ENCODE measurements at places on chromosomes 4 and X.

DNA sequence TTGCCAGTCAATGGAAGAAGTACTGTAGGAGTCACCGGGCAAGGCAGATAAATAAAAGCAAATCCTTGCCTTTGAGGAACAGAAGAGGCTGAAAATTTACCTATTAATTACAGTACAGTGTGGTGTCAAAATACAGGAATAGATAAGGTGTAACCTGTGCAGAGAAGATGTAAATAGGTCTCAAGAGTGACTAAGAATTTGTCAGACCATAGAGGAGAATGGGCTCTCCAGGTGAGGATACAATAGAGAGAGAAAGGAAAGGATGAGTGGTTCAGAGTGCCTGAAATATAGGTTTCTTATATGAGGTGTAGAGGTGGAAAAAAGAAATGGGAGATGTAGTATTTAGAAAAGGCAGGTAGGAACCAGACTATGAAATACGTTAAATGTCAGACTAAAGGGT lies 801 bp upstream of the ZC4H2 start:
- DNase-seq, result no peak

GRCh38 chr4:87041141-87041540 lies 106.3 kb downstream of the AFF1 start:
- DNase-seq, result no peak

- DNase-seq, result no peak
These were observed 25.6 kb upstream of the MSMO1 start for GRCh38 chr4:165301833-165302232.

DNA sequence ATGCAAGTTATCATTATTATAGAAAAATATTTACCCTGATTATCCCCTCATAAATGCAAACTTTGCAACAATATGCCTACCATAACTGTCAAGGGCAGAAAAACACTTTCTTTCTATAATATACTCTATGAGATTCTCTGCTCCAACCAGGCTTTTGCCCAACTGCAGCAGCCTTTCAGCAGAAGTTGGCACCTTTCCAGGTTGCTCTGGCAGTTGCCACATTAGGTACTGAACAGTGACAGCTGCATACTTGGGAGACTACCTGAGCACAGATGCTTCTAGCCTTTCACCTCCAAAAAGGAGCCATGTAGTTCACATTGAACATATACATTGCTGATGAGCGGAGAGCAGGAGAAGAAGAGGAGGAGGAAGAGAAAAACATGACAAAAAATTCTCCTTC lies 69.5 kb upstream of the BRWD3 start:
- DNase-seq, result no peak

- no peak for DNase-seq
These were observed 140.8 kb downstream of the CPE start for GRCh38 chr4:165519591-165519990.

DNA sequence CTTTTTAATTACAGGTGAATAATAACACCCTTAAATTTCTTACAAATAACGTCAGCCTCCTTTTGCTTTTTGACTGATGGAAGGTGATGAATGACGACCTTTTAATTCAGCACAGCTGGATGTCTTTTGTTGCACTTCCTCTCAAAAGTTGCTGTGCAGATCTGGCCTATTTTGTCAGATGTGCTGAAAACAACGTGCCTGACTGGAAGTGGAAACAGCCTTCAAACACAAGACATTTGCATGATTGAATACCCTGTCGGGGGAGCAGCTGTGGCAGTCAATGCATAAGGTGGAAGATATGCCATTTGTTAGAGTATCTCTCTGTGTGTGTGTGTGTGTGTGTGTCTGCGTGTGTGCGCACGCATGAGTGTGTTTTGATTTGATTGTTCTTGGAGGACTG lies 579.7 kb downstream of the SPRY1 start:
- DNase-seq, result no peak

DNA sequence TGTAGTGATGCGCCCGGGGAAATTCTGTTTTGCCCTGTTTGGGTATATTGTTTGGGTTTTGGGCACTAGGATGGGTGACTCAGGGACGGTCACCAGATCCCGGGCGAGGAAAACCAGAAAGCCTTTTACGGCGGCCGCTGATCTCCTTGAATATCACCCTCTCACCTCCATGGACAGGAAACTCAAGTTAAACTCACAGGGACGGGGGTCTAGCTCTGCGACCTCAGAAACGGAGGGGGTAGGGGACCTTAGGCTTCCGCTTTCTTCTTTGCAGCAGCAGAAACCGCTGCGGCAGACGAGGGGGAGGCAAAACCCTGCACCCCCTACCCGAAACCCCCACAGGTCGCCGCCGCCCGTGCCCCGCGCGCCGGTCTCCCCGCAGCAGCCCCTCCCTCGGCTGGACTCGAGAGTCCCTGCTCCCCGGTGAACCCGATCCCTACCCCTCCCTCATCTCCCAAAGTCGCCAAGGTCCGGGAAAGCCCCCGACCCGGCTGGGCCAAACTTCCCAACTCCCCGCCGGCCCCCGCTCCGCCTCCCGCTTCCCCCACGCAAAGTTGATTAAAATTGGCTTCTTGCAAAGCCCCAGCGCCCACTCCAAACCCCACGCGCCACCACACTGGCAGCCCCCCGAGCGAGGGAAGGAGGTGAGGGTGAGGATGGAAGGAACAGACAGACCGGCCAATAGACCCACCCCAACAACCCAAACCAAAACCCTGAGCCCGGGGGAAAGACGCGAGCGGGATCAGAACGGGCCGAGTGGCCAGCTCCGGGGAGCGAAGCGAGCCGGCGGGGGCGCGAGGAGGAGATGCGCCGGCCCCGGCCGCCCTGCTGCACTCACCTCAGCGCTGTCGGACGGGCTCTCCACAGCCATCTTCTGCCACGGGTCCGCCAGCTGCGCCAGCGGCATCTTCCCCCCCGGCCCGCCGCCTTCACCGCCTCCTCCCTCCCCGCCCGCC lies 705 bp downstream of the RPS6KA3 start:
- DNase-seq, result peak; percentile 14

GRCh38 chr4:70703619-70704214 lies 15.4 kb downstream of the UTP3 start:
- no peak for DNase-seq

- no peak for DNase-seq
These were observed 1038.3 kb upstream of the SLIT2 start for GRCh38 chr4:19213388-19213787.

- no peak for DNase-seq
These were observed 53.9 kb upstream of the RPS6KA3 start for GRCh38 chrX:20320461-20321159.

DNA sequence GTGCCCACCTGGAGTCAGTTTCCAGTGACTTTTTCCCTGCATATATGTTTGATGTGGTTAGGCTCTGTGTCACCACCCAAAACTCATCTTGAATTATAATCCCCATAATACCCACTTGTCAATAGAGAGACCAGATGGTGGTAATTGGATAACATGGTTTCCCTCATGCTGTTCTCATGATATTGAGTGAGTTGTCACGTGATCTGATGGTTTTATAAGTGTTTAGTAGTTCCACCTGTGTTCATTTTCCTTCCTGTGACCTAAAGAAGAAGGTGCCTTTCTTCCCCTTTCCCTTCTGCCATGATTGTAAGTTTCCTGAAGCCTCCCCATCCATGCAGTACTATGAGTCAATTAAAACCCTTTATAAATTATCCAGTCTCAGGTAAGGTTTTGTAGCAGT lies 740.9 kb downstream of the ARAP2 start:
- no peak for DNase-seq

- DNase-seq, result no peak
These were observed 132.5 kb downstream of the GPC3 start for GRCh38 chrX:133852837-133853356.

DNA sequence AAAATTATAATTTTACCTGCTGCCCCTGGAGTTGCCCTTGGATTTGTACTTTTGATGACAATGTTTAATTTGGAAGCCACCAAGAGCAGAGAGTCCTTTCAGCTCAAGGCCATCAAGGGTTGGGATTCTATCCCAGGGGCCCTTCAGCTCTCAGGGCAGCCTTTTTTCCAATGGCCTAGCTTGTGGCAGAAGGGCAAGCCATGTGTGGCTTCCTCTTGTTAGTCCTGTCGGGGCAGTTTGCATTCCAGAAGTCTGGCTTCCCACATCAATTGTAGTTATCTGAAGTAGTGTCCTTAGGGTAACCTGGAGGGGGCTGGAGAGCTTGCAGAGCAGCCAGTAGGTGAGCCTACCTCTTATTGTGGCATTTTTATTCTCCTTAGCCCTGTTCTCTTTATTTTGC lies 569.4 kb downstream of the TRAM1L1 start:
- DNase-seq, result no peak

- no peak for DNase-seq
These were observed 4.1 kb upstream of the KIAA0232 start for GRCh38 chr4:6778435-6778834.

DNA sequence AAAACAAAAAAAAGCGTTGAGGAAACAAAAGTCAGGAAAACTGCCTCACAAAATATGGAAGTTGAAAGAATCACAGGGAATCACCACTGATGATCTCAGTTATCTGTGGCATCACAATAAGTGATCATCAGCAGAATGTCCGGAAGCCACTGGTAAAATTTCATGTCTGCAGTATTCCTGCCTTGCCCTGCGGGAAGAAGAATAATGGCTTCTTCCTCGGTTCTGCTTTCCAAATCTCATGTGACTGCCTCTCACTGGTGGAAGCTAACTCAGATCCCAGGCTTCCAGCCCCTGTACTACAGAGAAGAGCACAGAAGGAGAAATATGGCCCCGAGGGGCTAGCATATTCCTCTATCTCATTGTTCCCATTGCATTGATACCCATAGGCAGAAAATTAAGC lies 12.7 kb upstream of the ZNF330 start:
- DNase-seq, result no peak

DNA sequence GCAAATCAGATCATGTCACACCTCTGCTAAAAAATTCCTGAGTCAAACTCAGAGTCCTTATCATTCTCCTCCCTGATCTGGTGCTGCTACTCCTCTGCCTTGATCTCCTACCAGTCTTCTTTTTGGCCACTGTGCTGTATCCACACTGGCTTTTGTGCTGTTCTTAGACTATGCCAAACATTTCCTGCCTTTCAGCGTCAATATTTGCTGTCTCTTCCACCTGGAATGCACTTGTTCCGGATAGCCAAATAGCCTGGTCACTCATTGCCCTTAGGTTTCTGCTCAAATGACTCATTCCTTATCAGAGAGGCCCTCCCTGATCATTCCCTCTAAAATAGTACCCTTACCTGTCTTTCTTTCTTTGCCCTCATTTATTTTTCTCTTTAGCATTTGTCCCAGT lies 24.4 kb upstream of the RP2 start:
- no peak for DNase-seq

DNA sequence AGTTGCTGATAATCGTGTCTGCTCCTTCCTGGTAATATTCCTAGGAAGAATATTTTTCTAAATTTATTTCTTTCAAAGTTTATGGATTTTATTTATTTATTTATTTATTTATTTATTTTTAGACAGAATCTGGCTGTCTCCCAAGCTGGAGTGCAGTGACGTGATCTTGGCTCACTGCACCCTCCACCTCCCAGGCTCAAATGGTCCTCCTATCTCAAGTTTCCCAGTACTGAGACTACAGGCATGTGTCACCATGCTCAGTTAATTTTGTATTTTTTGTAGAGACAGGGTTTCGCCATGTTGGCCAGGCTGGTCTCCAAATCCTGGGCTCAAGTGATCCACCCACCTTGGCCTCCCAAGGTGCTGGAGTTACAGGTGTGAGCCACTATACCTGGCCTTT lies 48.9 kb downstream of the PDLIM5 start:
- no peak for DNase-seq

GRCh38 chr4:100386270-100386669 lies 131.6 kb downstream of the EMCN start:
- DNase-seq, result no peak

DNA sequence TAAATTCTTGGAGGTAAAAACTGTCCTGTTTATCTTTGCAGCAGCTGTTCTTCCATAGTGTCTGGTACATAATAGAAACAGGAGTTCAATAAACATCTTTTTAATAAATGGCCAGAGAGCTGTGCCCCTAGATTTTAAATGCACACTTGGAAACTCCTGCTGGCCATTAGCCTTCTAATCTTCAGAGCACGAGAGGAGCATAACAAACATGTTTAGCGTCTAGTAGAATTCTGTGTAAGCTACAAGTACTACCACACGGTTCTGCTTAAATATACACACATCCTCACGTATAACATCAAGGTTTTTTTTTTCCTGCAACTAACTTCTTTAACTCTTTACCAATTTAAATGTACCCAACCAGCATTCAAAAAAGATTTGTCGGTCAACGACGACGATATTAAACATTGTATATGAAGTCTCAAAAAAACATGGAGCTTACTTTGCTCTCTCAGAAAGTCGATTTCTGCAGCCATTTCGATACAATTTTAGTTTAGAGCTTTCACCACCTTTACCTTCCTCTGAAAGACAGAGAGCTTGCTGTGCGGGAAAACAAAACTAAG lies 628 bp downstream of the SCLT1 start:
- DNase-seq, result no peak

DNA sequence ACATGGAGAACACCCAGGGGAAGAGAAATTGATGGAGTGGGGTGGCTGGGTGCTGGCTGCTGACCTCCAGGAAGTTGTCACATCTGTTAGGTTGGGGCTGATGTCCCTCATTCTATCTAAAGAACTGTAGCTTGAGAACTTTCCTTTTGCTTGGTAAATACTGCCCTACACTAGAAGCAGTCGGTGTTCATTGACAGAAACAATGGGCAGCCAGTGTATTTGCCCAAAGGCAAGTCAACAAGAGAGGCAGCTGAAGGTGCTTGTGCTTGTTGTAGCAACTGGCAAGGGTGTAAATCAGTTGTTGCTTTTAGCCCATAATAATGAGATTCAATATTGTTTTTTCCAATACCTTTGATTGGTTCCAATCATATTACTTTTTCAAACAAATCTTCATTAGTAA lies 956 bp downstream of the TMEM154 start:
- DNase-seq, result no peak

GRCh38 chr4:37389967-37390580 lies 145.5 kb downstream of the NWD2 start:
- no peak for DNase-seq

DNA sequence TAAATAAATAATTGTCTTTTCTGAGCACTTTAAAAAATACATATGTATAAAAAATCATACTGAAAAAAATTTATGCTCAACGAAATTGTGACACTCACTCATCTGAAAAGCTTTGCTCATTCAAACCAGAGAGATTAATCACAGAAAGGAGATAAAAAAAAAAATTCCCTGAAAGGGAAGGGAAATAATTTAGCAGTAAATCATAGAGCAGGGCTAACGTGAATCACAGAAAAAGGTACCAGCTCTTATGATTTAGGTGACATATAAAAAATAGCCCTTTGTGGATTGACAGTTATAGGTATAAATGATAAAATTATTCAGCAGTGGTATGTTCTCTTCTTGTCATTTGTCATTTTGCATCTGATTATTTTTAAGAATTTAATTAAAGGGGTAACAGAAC lies 552.7 kb upstream of the TENM3 start:
- DNase-seq, result no peak

GRCh38 chr4:153634738-153635353 lies 49.2 kb upstream of the TLR2 start:
- no peak for DNase-seq

DNA sequence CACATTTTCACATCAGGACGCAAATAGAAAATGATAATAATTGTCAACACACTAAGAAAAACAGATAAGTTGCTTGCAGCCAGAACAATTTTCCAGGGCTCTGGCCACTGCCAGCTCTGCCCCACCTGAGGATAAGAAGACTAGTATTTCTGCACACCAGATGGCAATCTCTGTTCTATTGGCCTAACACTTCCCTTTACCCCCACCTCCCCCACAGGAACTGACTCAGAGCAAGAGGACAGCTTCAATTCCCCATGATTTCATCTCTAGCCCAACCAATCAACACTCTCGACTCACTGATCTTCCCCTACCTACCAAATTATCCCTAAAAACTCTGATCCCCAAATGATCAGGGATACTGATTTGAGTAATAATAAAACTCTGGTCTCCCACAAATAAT lies 164.0 kb downstream of the SMARCA1 start:
- no peak for DNase-seq

- DNase-seq, result no peak
These were observed 515.4 kb upstream of the ATOH1 start for GRCh38 chr4:93313197-93313596.
